ENCODE measurements at places on chromosomes 3 and 15. TPM values are rescaled to one million over a fixed set of nuclear protein-coding genes. Genes with fewer than 3 reads are reported as not detected.

GRCh38 chr3:145911016-145911415 lies 250.0 kb downstream of the PLOD2 start:
- no peak for DNase-seq

DNA sequence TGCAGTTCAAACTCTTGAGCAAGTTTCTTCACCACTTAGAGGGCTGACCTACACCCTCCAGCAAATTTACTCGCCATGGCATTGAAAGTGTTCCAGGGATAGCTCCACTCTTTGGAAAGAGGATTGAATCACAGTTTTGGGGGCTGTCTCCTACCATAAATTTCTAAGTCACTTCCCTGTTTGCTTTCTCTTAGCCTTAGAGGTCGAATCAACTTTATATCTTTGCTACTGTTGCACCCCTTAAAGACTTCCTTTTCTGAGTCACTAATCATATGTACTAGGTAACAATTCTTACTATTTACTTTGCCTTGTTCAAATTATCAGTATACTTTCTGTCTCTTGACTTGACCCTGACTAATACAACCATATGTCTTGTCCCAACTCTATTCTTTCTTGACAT lies 1151.8 kb upstream of the ALCAM start:
- DNase-seq = no peak

GRCh38 chr15:65258375-65259262 lies 28.1 kb downstream of the PARP16 start:
- DNase-seq = no peak

Gene ERC2
- polyA plus RNA-seq = 3.7 TPM

GRCh38 chr3:5423076-5423475 lies 235.6 kb downstream of the EDEM1 start:
- DNase-seq = no peak

GRCh38 chr15:33021806-33022389 lies 172.6 kb downstream of the FMN1 start:
- DNase-seq = no peak

DNA sequence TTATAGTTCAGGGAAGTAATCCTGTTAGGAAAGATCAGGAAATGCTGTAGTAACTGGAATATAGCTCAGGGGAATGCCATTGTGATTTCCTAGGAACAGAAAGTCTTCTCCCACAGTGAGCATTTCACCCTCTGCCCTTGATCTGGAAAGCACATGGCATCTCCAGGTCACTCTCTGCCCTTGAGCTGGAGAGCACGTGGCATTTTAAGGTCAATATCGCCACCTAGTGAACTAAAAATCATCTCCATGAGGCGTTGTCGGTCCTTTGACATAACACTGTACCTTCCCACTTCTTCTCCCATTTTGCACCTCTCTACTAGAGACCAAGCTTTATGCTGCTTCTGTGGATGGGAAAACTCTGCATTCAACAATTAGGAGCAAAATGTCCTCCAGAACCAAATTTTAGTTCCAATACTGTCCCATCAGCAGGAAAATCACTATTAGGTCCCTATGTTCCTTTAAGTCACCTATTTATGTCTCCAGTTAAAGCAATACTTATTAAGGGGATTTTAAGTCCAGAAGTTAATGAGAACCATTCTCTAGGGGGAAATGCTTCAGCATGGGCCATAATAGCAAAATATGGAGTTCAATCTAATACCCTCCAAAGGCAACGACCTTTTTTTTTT lies 54.7 kb upstream of the GK5 start:
- DNase-seq = peak; percentile 61

Gene EPHA3
- 5.2 TPM for polyA plus RNA-seq

Gene ANKUB1
- not detected for polyA plus RNA-seq

DNA sequence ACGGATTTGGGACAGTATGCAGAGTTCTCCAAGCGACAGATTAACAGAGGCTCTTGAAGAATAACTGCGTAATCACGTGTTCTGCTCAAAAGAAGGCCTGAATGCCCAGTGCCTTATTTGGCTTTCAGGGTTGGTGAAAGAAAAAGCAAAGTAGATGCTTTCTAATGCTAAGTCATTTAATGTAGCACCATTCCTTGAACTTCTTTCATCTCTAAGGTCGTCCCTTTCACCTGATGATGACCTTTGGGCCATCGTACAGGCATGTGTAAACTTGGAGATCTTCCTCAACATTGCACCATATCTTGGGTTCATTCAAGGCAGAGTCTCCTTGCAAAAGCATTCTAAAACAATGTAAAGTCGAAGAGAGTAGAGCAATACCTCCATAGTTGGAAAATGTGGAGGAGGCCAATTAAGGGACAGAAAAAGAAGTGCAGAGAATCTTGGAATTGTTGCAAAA lies 48.9 kb downstream of the TMEM44 start:
- no peak for DNase-seq

Gene SKOR1
- polyA plus RNA-seq = 0.16 TPM

Gene C2CD4B
- polyA plus RNA-seq = 0.52 TPM

GRCh38 chr3:55621026-55621422 lies 133.9 kb upstream of the WNT5A start:
- DNase-seq = no peak

DNA sequence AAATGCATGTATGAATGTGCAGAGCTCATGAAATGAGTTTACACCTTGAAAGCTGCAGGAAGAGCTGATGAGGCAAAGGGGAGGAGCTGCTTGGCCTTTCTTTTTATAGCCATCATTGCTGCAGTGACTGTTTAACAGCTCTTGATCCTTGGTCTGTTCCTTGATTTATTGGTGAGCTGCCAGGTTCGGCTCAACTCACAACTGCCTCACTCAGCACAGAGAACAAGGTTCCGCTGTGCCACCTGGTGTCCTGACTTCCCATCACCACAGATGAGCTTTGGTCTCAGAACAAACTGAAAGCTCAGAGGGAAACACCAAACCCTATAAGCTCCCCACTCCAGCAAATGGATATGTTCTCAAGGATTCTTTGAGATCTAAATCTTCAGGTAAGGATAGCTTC lies 626.1 kb downstream of the MAGI1 start:
- peak; percentile 75 for DNase-seq

DNA sequence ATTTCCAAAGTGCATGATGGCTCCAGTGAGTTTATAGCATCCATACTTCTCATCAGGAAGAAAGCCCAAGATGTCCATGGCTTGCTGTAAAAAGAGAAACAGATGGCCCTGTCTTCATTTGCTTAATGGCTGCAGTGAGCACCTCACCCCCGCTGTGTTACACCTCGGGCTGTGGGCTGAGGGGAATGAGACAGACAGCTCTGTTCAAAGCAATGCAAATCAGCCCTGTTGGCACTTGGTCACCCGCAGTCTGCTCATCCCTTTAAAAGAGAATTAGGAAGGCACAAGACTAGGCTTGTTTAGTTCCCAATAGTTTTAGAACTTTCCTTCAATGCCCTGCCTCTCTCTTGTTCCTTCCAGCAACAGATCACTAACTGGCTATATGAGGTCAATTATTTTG lies 25.2 kb downstream of the MYH15 start:
- no peak for DNase-seq

Gene MAPKAPK3
- 53.2 TPM for polyA plus RNA-seq

GRCh38 chr3:56629451-56629850 lies 53.6 kb downstream of the TASOR start:
- peak; percentile 19 for DNase-seq

GRCh38 chr3:72346526-72346926 lies 501.7 kb downstream of the SHQ1 start:
- DNase-seq = no peak

- DNase-seq = no peak
Measured at GRCh38 chr3:43343185-43343584, 56.8 kb downstream of the SNRK start.

Gene ARRDC4
- 30.7 TPM for polyA plus RNA-seq

DNA sequence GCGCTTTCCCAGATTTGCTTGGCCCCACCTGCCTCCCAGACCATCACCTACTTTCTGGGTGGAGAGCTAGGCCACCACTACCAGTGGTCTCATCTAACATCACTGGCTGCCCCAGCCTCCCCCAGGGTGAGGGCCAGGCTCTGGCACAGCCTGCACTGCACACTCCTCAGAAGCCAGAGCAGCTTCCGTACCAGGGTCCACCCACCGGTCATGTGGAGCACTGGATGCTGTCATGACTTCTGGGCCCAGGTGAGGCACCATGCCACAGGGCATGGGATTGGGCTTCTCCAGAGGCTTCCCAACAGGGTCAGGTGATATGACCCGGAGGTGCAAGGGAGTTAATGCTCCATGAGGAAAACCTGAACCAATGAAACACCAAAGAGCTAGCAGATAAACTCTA lies 14.0 kb downstream of the MEGF11 start:
- no peak for DNase-seq

DNA sequence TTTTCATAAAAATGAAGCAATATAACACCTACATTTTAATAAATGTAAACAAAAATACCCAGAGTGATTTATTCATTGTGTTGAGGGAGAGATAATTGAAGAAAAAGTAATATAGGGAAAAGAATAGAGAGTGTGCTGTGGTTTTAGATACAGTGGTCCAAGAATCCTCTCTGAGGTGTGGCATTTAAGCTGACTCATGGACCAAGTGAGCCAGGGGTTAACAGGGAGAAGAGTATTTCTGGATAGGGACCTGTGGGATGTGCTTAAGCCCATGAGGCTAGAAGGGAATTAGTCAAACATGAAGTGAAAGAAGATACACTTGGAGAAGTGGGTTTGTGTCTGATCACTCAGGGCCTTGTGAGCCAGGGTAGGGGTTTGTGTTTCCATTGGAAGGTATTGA lies 680.7 kb upstream of the GRM7 start:
- no peak for DNase-seq

DNA sequence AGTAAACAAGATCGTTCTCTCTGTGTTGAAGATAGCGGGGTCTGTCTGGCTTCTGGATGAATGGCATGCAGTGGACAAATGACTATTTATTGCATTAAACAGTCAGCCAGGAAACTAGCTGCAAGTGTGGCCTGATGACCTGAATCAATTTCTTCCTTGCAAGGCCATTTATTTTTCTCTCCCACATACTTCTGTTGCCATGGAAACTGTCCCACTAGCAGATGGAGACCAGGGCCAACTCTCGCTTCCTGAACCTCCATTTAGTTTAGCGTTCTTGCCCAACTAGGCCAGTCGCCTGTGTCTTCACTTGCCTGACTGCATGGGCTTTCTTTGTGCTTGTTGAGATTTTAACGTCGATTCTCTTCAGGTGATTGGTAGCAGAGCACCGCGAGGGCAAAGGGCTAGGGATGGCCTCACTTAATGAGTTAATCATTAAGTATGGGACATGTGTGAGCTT lies 27.6 kb downstream of the LMCD1 start:
- no peak for DNase-seq

- DNase-seq = no peak
Measured at GRCh38 chr3:196202516-196202970, 8.7 kb downstream of the ZDHHC19 start.

Gene ROPN1B
- polyA plus RNA-seq = 0.64 TPM

Gene ZBTB38
- 67.8 TPM for polyA plus RNA-seq

- DNase-seq = no peak
Measured at GRCh38 chr15:59543721-59544547, 67.6 kb upstream of the GCNT3 start.

DNA sequence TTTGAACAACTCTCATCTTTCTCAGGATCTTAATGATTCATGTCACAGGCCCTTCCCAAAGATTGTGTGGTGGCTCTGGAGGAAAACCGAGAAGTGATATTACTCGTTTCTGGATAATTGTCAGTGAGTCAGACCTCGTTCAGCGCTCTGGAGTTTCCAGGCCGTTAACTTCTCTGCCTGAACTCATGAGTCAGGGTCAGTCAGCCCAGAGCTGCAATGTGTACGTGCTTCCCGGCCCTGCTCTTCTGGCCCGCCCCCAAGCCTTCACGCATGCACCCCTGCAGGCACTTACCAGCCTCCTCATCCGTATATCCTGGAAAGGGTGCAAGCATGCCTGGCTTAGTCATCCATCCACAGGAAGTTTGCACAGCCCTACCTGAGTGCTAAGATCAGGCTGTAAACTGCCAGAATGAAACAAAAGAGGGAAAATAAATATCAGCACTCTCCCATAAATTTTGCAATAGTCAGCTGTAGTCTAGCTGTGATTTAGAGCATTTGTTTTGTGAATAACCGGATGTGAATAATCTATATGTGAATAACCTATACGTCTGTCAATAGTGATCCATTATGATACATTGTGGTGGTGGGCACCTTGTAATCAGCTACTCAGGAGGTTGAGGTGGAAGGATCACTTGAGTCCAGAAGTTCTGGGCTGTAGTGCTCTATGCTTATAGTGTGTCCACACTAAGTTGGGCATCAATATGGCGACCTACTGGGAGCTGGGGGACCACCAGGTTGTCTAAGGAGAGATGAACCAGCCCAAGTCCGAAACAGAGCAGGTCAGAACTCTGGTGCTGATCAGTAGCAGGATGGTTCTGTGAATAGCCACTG lies 35.3 kb upstream of the SEMA4B start:
- no peak for DNase-seq

GRCh38 chr3:179565496-179565895 lies 2.8 kb downstream of the ACTL6A start:
- no peak for DNase-seq

DNA sequence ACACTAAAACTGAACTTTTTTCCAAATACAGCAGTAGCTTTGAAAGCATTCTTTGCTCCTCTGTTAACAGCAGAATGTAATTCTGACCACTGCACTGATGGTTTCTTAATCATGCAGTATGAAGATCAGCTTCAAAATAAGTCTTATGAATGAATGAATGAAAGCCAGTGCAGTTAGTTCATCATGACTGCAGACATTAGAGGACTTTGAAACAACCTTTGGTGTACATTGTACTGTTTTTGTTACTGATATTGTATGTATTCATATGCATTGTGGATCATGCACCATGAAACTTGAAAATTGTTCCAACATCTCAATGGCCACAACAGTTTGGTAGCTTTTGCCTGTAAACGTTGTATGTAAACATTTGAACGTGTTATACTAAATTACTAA lies 1.3 kb upstream of the TNIK start:
- DNase-seq = no peak

GRCh38 chr3:115549071-115549470 lies 74.2 kb upstream of the GAP43 start:
- no peak for DNase-seq

DNA sequence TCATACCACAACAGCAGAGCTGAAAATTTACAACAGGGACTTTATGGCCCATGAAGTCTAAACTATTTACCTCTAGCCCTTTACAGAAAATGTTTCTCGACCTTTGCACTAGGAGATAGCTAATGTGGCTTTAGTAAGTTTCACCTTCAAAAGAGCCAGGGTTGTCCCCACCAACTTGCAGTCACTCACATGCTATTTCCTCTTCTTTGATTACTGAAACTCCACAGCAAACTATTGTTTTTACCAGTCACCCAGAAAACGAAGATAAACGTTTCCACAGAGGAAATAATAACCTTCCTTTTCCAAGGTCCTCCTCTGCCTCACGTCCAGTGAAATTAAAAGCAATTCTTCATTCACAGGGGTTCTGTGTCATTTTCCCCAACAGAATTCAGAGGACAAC lies 48.2 kb downstream of the WWTR1 start:
- DNase-seq = no peak

DNA sequence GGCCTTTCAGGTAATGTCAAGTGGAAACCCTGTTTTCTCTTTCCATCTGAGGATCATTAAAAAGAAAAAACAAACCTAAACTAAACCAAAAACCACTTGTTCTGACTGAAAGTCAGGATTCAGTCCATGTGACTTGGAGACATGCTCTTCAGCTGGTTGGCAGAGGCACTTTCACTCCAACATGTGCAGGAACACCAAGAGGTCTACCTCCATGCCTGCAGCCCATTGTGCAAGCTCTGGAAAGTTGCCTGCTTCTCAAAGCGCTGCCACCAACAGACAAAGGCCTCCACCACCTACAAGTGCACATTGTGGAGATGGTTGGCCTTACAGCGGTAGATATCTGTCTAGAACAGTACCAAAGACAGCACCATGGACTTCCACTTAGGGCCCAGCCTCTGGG lies 161.8 kb downstream of the LEKR1 start:
- DNase-seq = no peak

GRCh38 chr3:151969026-151969642 lies 95.7 kb downstream of the SUCNR1 start:
- DNase-seq = no peak

Gene LDHAL6B
- 0.11 TPM for polyA plus RNA-seq
